ENCODE measurements at places on chromosomes 4 and X. TPM values are rescaled to one million over a fixed set of nuclear protein-coding genes. Genes with fewer than 3 reads are reported as not detected.

Gene FAT1
- 58.8 TPM for total RNA-seq

Gene ASMT
- total RNA-seq, result not detected

Gene ALG13
- total RNA-seq, result 15.8 TPM

Gene DOCK11
- total RNA-seq, result 13.1 TPM

Gene HNRNPH2
- total RNA-seq, result 43.1 TPM

Gene SPARCL1
- under 0.01 TPM for total RNA-seq

Gene IL1RAPL2
- total RNA-seq, result 5.7 TPM

Gene ARMCX2
- 63.5 TPM for total RNA-seq

Gene SCML2
- total RNA-seq, result 1.2 TPM

Gene CCNI
- total RNA-seq, result 87.3 TPM

Gene CASK
- total RNA-seq, result 14.5 TPM

Gene XAGE2
- not detected for total RNA-seq

Gene MTNR1A
- total RNA-seq, result not detected

Gene PDE6B
- total RNA-seq, result 2.5 TPM

Gene TMPRSS11F
- total RNA-seq, result not detected

Gene TECRL
- total RNA-seq, result not detected

Gene PSAPL1
- not detected for total RNA-seq

Gene ATP6AP2
- 99.4 TPM for total RNA-seq

Gene SORBS2
- total RNA-seq, result 1.3 TPM

Gene HTRA3
- 3.3 TPM for total RNA-seq

Gene CCDC149
- 1.8 TPM for total RNA-seq

Gene NPNT
- not detected for total RNA-seq

Gene MGAT4D
- not detected for total RNA-seq

Gene GPRIN3
- total RNA-seq, result under 0.01 TPM

Gene ZNF674
- total RNA-seq, result 1.8 TPM

Gene IL13RA1
- 24.7 TPM for total RNA-seq

Gene CRMP1
- total RNA-seq, result 2.1 TPM

Gene USP26
- total RNA-seq, result not detected

Gene MAGEC1
- not detected for total RNA-seq

Gene NDST3
- total RNA-seq, result under 0.01 TPM

Gene SOD3
- 4.5 TPM for total RNA-seq

Gene UGT2B28
- not detected for total RNA-seq

Gene CLDN22
- total RNA-seq, result not detected

Gene AKAP14
- total RNA-seq, result not detected

Gene MND1
- total RNA-seq, result 15.0 TPM

Gene FAM114A1
- total RNA-seq, result 243 TPM

Gene IGFBP7
- total RNA-seq, result 26.7 TPM

Gene PUDP
- 13.6 TPM for total RNA-seq

Gene TEX11
- total RNA-seq, result not detected

Gene PPEF1
- total RNA-seq, result not detected

Gene ZIC3
- not detected for total RNA-seq

Gene FAM149A
- total RNA-seq, result 3.2 TPM

Gene ETDB
- total RNA-seq, result not detected

Gene NLGN3
- 1.2 TPM for total RNA-seq

Gene KCND1
- 1.3 TPM for total RNA-seq

Gene GABRB1
- 0.45 TPM for total RNA-seq

Gene BANK1
- total RNA-seq, result 0.15 TPM

Gene SPIN4
- 4.2 TPM for total RNA-seq

Gene MAGEH1
- 44.0 TPM for total RNA-seq

Gene CD99L2
- 50.1 TPM for total RNA-seq

Gene PFKFB1
- total RNA-seq, result 0.45 TPM

Gene PHOX2B
- not detected for total RNA-seq

Gene LDB2
- total RNA-seq, result 3.9 TPM

All from bronchus fibroblast of lung (primary cell).